ENCODE measurements at places on chromosomes 7 and 10. TPM values are rescaled to one million over a fixed set of nuclear protein-coding genes. Genes with fewer than 3 reads are reported as not detected.
A peak's percentile ranks its signal among the peaks of the same experiment; 100 is the strongest.

- H3K27ac ChIP-seq, result no peak overlapping the region
- no peak for DNase-seq
- H3K4me1 ChIP-seq, result peaks cover 38% of the 10 kb centered on the region
- no peak overlapping the region for H3K4me3 ChIP-seq
- no peaks in the 10 kb centered on the region for H3K36me3 ChIP-seq
Observed at GRCh38 chr10:32350811-32351350, 3.9 kb upstream of the EPC1 start.

Gene C7orf25
- 7.4 TPM for total RNA-seq

GRCh38 chr10:11510736-11511135 is 100.7 kb downstream of the USP6NL start:
- H3K4me3 ChIP-seq, result no peak overlapping the region
- H3K36me3 ChIP-seq, result peaks cover 7% of the 10 kb centered on the region
- DNase-seq, result no peak
- no peaks in the 10 kb centered on the region for H3K27me3 ChIP-seq

GRCh38 chr7:17466216-17466615 is 167.8 kb downstream of the AHR start:
- H3K36me3 ChIP-seq, result no peaks in the 10 kb centered on the region
- DNase-seq, result no peak
- H3K4me1 ChIP-seq, result no peaks in the 10 kb centered on the region

Gene SLC26A5
- 1.9 TPM for total RNA-seq

GRCh38 chr10:11625019-11625735 is 13.7 kb upstream of the USP6NL start:
- no peak for DNase-seq
- no peaks in the 10 kb centered on the region for H3K36me3 ChIP-seq
- H3K4me1 ChIP-seq, result no peaks in the 10 kb centered on the region

- H3K36me3 ChIP-seq, result no peaks in the 10 kb centered on the region
- DNase-seq, result peak; percentile 80
- H3K4me1 ChIP-seq, result peaks cover 24% of the 10 kb centered on the region
- peak overlapping the region; percentile 78 for H3K27ac ChIP-seq
- H3K4me3 ChIP-seq, result peak overlapping the region; percentile 35
Observed at GRCh38 chr10:47165711-47166404, 134.1 kb upstream of the GDF10 start.

DNA sequence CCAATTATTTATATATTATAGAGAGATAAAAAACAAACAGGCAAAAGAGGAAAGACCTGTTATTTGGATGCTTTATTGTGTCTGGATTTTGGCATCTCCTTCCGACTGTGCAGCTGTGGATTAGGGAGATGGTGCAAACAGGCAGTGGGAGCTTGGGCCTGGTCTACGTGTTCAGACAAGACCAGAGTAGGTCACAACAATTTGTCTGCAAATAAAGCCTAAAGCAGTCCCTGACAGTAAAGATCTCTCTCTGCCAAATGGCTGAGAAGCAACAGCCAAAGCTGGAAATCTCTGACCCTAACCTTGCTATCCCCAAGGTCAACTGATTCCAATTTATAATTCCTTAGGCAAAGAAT is 82.0 kb downstream of the ABLIM1 start:
- H3K36me3 ChIP-seq, result no peaks in the 10 kb centered on the region
- DNase-seq, result no peak
- H3K4me3 ChIP-seq, result no peak overlapping the region
- no peak overlapping the region for H3K27ac ChIP-seq
- peaks cover 15% of the 10 kb centered on the region for H3K4me1 ChIP-seq

DNA sequence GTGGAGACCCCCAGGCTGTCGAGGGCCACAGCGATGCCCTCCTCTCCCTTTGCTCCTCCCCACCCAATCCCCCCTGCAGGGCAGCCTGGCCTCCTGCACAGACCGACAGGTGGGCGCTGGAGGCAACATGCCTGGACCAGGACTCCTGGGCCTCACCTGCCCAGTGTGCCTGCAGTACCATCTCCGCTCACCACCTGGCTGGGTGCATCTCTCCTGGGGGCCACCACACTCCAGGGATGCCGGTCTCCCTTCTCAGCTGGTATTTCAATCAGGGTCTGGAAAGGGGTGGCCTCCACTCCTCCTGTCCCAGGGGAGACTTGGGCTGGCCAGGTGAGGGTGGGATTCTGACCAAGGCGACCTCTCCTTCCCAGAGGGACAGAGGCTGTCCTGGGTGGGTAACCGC is 17.2 kb upstream of the CFAP46 start:
- no peaks in the 10 kb centered on the region for H3K27me3 ChIP-seq
- no peak overlapping the region for H3K4me3 ChIP-seq
- no peaks in the 10 kb centered on the region for H3K36me3 ChIP-seq

DNA sequence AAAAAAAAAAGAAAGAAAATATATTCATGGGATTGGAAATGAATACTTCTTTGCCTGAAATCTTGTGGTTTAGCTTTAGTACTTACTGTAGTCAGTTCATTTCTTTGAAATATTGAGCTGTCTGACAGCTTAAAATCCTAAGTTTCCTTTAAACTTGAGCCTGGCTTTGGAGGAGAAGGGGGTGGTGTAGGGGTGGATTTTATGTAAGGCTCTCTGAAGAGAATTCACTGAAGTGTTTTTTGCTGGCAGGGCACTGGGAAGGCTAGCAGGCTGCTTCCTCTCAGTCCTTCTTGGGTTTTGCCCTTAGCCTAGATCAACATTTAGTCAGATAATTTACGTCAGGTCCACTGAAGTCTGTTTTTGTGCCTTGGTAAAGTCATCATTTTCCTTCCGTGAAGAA is 516.5 kb downstream of the AUTS2 start:
- no peak for DNase-seq
- no peak overlapping the region for H3K4me3 ChIP-seq
- no peaks in the 10 kb centered on the region for H3K36me3 ChIP-seq

GRCh38 chr7:98251231-98251600 is 816 bp downstream of the TECPR1 start:
- peaks cover 57% of the 10 kb centered on the region for H3K4me1 ChIP-seq
- no peaks in the 10 kb centered on the region for H3K27me3 ChIP-seq
- H3K36me3 ChIP-seq, result no peaks in the 10 kb centered on the region

DNA sequence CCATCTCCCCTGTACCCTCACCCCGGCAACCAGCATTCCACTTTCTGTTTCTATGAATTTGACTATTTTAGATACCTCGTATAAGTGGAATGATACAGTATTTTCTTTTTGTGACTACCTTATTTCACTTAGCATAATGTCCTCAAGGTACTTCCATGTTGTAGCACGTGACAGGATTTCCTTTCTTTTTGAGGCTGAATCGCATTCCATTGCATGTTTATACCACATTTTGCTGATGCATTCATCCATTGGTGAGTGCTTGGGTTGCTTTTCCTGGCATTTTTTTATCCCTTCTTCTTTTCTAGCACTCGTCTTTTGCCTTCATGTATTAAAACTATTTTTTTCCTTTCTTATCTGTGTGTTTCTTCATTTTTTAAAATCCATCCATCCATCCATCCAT is 22.3 kb upstream of the EXOC6 start:
- DNase-seq, result no peak
- H3K4me1 ChIP-seq, result peaks cover 12% of the 10 kb centered on the region
- H3K36me3 ChIP-seq, result no peaks in the 10 kb centered on the region
- no peak overlapping the region for H3K4me3 ChIP-seq
- H3K27ac ChIP-seq, result no peak overlapping the region

All from upper lobe of right lung (tissue), 1 donor.